AG04449 (cell line): ENCODE measurements at places on chromosomes 7 and 10.
A peak's percentile ranks its signal among the peaks of the same experiment; 100 is the strongest.

GRCh38 chr7:156668130-156668741 lies 27.7 kb downstream of the RNF32 start:
- no peak for DNase-seq

- no peak for DNase-seq
These were observed 1214.1 kb downstream of the SORCS1 start for GRCh38 chr10:105950410-105950809.

- peak; percentile 83 for DNase-seq
These were observed 83.5 kb upstream of the PRKG1 start for GRCh38 chr10:50990568-50991455.

- DNase-seq = no peak
These were observed 255.1 kb downstream of the CCSER2 start for GRCh38 chr10:84583501-84583900.

DNA sequence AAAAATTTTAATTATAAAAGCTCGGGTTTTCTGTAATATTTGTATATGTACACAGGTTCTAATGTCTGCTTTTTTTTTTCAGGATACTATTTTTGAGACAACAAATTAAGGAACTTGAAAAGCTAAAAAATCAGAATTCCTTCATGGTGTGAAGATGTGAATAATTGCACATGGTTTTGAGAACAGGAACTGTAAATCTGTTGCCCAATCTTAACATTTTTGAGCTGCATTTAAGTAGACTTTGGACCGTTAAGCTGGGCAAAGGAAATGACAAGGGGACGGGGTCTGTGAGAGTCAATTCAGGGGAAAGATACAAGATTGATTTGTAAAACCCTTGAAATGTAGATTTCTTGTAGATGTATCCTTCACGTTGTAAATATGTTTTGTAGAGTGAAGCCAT lies 57.9 kb upstream of the BAMBI start:
- no peak for DNase-seq

DNA sequence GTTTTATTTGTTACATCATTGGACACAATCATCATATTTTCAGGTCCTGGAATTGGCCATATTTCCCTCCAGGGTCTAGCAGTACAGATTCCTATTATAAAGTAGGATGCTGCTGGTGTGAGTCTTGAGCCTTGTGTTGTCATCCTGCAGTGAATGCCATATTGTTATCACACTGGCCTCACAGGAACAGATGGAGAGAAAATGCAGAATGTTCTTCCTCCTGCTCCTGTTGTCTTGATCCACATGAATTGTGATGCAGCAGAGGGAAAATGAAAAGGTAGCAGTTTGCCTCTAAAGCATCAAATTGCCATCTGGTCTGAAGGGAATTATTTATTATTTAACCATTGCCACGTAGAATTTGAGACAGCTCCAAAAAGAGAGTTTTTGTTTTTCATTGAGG lies 248.6 kb downstream of the GPAM start:
- DNase-seq = no peak

GRCh38 chr7:17502213-17503060 lies 204.0 kb downstream of the AHR start:
- no peak for DNase-seq
